ENCODE measurements at places on chromosomes 5 and 9.

- DNase-seq, result no peak
These were observed 115.3 kb downstream of the ROR2 start for GRCh38 chr9:91834740-91835139.

- DNase-seq, result no peak
These were observed 43.4 kb upstream of the KIAA1958 start for GRCh38 chr9:112443200-112443599.

DNA sequence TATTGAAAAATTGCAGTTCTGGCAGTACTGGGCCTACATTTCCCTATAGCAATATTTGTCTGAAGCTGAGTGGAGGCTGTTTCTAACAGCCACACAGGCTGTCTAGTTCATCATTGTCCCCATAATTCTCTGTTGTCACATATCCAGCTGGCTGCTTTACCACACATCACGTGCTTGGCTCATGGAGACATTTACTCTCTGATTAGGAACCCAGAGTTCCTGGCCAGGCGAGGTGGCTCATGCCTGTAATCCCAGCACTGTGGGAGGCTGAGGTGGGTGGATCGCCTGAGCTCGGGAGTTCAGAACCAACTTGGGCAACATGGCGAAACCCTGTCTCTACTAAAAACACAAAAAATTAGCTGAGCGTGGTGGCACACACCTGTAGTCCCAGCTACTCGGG lies 81.4 kb downstream of the PGM5 start:
- no peak for DNase-seq

DNA sequence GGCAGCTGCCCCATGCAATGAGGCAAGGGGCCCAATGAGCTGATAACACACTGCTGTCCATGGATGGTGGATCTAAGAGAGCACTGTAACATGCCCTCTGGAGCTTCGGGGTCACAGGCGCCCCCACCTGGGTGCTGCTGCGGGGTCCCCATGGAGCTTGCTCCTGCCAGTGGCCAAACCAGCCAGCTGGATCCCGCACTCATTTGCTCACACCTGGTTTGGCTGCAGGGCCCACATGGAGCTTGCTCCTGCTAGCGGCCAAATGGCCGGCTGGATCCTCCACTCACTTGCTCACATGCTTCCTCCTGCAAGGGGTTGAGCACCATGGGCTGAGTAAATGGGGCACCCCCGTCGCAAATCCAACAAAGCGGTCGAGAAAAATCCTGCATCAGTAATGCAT lies 68.3 kb upstream of the ARL15 start:
- DNase-seq, result no peak

GRCh38 chr9:99398241-99398640 lies 176.2 kb downstream of the SEC61B start:
- no peak for DNase-seq

DNA sequence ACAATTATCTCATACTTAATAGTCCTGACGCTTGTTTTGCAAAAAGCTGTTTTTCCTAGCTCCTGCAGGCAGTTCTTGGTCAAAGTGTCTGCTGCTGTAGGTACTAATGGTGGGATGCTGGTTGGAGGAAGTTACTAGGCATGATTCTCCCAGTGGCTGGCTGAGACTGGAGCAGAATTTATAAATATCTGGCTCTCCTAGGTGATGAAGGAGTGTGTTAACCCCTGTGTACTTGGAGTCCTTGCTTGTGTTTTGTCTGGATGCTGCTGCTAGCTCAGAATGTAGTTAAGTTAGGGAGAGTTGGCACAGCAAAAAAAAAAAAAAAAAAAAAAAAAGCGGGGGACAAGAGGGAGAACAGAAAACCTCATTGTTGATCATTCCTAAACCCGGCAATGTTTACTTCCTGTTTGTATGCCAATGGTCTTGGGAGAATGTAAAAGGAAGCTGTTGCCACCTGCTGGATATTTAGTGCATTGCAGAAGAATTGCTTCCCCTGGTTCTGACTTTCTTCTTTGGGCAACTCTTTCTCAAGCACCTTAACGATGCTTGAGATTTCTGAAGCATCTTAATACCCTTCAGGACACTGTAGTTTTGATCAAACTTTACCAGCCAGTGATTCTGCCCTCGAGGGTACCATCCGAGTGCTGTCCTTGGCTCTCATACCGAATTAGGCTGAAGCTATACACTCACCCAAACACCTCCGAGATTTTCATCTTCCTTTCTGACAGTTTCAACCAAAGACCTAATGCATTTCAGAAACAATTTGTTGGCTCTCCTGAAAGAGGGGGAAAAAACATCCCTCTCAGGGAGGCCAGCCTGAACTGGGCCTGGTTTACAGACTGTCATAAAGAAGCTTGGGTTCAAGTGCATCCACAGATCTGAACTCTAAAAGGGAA lies 71.7 kb upstream of the WWC1 start:
- no peak for DNase-seq

- no peak for DNase-seq
These were observed 13.7 kb downstream of the HNRNPH1 start for GRCh38 chr5:179609834-179610108.

GRCh38 chr5:9661316-9662015 lies 31.3 kb upstream of the TAS2R1 start:
- DNase-seq, result no peak

DNA sequence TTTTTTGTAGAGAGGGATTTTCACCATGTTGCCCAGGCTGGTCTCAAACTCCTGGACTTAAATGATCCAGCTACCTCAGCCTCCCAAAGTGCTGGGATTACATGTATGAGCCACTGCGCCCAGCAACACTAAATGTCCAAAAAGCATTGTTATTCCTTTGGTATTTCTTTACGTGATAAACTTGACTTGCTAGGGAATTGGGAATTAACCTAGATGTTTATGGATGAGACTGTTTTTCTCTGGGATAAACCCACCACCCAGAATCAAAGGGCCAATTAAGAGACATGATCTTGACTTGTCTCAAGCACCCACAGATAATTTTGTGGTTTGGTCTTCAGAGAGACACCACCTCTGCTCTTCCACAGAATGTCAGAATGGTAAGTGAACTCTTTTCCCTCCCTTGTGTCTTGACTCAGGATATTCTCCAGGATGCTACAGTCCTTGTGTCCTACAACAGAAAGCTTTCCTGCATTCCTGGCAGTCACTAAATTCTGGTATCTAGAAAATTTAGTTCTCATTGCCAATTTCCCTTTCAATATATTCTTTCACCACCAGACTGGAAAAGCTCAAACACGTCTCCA lies 55.7 kb downstream of the ALDH1A1 start:
- no peak for DNase-seq

DNA sequence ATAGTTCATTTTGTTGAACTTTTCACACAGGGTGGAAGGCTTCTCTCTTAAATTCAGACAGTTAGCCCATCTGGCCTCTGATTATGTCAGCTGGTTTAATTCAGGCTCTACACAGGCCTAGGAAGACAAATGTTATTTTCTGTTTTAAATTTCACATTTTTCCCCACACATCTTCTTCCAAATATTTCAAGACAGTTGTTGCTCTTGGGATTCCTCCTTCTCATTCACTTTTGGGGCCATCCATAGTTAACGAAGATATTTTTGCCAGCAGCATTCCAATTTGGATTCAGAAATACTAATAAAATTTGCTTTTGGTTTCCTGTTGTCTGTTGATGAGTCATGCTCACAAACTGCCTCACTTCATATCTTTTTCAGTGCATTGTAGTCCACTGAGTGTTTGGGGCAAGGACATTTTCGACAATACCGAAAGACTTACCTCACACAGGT lies 475.4 kb downstream of the DMAC1 start:
- no peak for DNase-seq

- no peak for DNase-seq
These were observed 10.4 kb upstream of the SLC36A2 start for GRCh38 chr5:151357792-151358191.

- no peak for DNase-seq
These were observed 72.5 kb downstream of the BASP1 start for GRCh38 chr5:17289681-17290539.

DNA sequence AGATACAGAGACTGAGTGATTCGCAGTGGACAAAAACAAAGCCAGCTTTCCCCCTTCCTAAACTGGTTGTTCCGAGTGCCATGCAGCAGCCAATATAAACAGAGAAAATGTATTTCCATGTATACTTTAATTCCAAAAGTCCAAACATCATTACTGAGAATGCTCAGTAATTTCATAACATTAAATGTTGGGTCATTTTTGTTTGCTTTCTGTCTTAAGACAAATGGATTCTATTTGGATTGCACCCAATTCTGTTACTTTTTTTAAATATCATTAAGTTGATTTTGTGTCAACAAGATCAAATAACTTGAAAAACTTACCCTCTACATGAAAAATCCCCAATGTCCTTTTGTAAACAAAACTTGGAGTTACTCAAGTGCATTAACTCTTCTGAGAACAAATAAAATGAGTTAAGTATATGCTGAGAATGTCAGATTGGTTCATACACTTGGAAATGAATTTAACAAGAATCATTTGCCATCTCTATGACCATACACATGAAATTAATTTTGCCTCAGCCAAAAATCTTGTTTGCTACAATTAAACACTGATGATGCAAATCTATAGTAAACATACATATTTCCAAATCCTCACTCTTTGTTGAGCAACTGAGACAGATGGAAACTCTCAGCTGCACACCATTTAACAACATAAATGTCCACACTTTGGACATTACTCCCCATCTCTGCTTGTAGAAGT lies 19.4 kb downstream of the LURAP1L start:
- no peak for DNase-seq

- DNase-seq, result no peak
These were observed 302.3 kb upstream of the GRAMD2B start for GRCh38 chr5:126120939-126121338.

DNA sequence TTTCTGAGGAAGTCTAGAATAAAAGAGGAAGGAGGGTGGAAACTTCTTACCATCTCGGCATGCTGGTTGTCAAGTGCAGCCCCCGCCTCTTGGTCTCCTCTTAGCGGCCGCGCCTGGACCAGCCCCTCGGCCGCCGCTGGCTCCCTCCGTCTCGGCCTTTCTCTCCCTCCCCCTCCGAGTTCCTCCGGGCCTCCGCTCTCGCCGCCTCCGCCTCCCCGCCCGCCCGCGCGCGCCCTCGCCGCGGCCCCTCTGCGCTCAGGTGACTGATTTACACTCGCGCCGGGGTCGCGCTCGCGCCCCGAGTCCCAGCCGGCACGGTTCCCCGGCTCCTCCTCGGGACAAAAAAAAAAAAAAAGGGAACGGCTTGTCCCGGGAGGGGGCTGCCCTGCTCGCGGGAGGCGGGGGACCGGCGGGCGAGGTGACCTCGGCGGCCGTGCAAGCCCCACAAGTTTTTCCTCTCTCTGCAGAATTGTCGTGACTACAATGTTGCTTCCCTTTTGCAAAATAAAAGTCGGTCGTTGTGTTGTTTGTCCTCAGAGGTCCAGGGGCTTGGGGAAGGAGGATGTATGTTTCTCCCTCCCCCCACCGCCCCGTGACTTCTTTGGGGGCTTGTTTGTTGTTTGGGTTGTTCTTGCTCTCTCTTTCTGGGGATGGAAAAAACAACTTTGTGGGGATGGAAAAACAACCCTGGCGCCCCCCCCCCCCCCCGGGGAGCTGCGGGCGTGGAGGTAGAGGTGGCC lies at the start of gene BNC2:
Gene BNC2, minus strand, starts transcription at position 75 of the 740 bp plus-strand sequence. Its CDS starts 22 bp downstream, at position 53.
- no peak for DNase-seq

DNA sequence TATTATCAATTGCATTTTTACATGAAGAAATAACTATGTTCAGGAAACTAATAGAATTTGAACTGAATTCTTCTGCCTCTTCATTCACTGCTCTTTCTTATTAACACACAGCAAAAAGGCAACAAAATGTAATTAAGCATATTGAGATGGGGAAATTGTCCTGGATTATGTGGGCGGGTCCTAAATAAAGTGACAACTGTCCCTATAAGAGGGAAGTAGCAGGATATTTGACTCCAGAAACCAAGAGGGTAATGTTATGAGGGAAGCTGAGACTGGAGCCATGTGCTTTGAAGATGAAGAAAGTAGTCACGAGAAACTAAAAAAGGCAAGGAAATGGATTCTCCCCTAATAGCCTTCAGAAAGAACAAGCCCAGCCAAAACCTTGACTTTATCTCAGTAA lies 311.2 kb upstream of the PIK3R1 start:
- DNase-seq, result no peak

DNA sequence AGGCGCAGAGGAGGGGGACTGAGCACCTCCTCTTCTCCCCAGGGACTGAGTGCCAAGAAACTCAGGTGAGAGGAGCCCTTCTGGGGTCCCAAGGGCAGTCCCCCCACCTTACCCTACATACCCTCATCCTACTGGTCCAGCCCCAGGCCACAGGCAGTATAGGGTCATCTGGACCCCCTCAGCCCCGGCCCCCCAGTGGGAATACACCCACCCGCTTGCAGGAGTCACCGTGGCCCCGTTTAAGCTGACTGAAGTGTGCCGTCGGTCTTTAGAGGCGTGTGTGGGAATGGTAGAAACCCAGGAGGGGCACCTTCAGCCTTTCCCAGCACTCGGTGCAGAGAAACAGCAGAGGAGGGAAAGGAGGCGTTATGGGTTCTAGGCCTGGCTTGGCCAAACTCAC lies 30.8 kb downstream of the COL15A1 start:
- DNase-seq, result no peak

DNA sequence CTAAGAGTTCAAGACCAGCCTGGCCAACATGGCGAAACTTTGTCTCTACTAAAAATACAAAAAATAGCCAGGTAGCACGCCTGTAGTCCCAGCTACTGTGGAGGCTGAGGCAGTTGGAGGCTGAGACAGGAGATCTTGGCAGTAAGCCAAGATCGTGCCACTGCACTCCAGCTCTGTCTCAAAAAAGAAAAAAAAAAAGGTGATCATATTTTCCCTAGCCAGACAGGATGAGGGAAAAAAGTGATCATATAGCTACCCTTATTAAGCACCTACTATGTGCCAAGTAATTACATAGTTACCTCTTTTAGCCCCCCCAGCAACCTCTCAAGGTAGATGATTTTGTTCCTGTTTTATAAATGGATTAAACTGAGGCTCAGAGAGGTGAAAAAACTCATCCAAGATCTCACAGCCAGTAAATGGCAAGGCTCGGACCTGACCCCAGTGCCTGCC lies 18.1 kb upstream of the RPL26L1 start:
- DNase-seq, result no peak

DNA sequence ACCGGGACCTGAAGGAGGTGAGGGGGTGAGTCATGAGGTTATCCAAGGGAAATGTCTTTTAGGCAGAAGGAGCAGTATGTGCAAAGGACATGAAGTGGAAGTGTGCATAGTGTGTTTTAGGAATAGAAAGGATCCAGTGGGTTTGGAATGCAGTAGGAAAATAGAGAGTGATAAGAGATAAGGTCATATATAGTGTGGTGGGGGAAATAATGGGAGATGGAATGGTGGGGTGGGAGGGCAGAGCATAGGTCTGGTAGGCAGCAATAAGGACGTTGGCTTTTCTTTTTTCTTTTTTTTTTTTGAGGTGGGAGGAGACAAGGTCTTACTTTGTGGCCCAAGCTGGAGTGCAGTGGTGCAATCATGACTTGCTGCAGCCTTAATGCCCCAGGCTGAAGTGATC lies 17.8 kb downstream of the SNX24 start:
- DNase-seq, result no peak

DNA sequence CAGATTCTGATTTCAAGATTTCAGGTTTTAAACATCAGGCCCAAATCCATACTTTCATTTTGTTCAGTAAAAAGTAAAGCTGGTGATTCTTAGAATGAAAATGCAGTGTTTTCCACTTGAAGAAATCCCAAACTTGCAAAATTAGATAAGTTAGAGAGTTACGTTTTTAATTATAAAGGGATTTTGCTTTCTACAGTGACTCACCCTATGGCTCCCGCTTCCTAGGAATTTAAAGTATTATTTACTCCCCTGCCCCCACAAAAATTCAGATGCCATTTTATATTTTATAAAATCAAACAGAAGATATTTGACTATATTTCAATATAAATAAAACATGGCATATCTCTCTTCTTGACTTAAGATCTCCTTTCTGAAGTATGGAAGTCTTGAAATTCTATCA lies 402.9 kb downstream of the ZSWIM6 start:
- no peak for DNase-seq

- DNase-seq, result no peak
These were observed 103.5 kb downstream of the NDUFAF2 start for GRCh38 chr5:61048534-61048933.

Data from bone marrow (tissue), 2 donors.